ENCODE measurements at places on chromosomes 11 and 22. TPM values are rescaled to one million over a fixed set of nuclear protein-coding genes. Genes with fewer than 3 reads are reported as not detected.
A peak's percentile ranks its signal among the peaks of the same experiment; 100 is the strongest.

Gene CNGA4
- 0.22 TPM for total RNA-seq

DNA sequence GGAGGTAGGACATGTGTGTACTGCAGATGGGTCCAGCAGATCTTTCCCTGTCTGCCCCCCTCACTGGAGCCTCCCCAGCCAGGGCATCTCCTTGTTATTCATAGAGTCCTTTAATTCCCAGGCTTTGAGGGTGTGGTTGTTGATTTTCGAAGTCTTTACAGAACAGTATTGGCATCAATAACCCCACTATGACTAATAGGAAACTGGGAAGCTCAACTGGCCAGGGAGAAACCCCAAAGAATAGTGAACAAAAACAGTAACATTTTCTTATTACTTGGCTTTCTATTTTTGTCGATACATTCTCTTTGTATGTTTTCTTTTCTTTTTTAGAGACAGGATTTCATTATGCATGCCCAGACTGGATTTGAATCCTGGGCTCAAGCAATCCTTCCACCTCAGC, 57.9 kb downstream of the NF2 start:
- no peak overlapping the region for H3K27ac ChIP-seq
- H3K4me3 ChIP-seq: no peak overlapping the region
- H3K36me3 ChIP-seq: peaks cover 5% of the 10 kb centered on the region
- no peaks in the 10 kb centered on the region for H3K4me1 ChIP-seq

DNA sequence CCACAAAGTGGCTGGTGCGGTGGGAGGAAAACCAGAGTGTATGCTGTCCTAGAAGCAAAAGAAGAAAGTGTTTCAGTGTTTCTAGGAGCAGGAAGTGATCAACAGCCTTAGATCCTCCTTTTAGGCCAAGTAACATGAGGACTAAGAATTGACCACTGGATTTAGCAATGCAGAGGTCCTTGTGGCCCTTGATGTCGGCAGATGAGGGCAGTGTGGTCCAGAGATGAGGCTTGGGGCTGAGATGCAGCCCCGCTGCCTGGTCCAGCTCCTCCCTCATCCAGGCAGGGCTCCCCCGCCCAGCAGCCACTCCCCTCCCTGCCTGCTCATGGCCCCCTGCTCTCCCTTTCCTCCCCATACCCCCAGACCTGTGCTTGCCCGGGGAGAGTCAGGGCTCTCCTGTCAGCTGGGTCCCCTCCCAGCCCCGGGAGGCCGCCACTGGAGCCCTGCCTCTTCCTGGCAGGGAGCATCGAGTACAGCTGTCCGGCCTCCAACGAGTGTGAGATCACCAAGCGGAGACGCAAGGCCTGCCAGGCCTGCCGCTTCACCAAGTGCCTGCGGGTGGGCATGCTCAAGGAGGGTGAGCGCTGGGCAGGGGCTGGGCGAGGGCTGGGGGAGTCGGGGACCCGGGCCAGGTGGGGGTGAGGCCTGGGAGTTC, 3.7 kb downstream of the TRMT112 start:
- no peak overlapping the region for H3K27ac ChIP-seq
- peaks cover 5% of the 10 kb centered on the region for H3K4me1 ChIP-seq
- no peak for DNase-seq

- no peaks in the 10 kb centered on the region for H3K36me3 ChIP-seq
- no peak overlapping the region for H3K4me3 ChIP-seq
- no peaks in the 10 kb centered on the region for H3K4me1 ChIP-seq
- no peaks in the 10 kb centered on the region for H3K27me3 ChIP-seq
- no peak overlapping the region for H3K27ac ChIP-seq
Measured at GRCh38 chr11:19696073-19696472, 16.6 kb upstream of the NAV2 start.

GRCh38 chr11:120929090-120929489, 94.8 kb upstream of the TBCEL start:
- H3K27me3 ChIP-seq: no peaks in the 10 kb centered on the region
- no peaks in the 10 kb centered on the region for H3K36me3 ChIP-seq

Gene KCNC1
- total RNA-seq: 0.03 TPM

Gene CRYAB
- total RNA-seq: 1,312 TPM

Gene SHISAL1
- total RNA-seq: 1.1 TPM

Gene PRR5L
- total RNA-seq: 17.5 TPM

Gene UBTFL1
- not detected for total RNA-seq

DNA sequence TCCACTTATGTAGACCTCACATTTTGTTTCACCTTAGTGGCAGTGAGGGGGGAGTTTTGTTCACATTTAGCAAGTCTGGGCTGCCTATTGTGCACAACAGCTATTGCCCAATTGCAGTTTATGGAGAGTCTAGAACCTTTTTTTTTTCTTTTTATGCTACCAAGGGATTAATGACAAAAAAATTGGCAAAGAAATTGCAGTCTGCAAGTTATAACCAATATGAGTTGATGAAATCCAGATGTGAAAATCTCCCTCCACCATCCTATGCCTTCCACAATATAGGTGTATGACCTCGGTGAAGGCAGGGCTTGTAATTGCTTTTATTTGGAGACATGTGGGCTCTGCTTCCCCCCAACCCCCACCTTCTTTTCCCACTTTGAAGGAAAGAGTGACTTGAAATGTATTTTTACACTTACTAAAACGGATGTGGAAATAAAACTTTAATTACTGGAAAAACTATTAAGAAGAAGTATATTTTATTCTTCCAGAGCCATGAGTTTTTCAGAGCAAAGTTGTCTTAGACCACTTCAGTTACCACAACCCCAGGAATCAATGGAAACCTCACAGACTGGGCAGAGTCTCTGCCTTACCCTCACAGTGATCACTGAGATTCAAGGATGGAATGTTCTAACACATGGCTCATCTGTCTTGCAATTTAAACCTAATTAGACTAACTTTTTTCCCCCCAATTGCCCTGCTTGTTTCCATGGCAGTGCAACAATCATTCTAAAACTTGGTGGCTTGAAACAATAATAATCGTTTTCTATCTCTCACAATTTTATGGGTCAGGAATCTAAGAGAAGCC, 120.8 kb upstream of the SLC5A12 start:
- no peak overlapping the region for H3K27ac ChIP-seq
- peaks cover 3% of the 10 kb centered on the region for H3K4me1 ChIP-seq
- H3K4me3 ChIP-seq: no peak overlapping the region
- no peak for DNase-seq
- no peaks in the 10 kb centered on the region for H3K36me3 ChIP-seq

- peaks cover 4% of the 10 kb centered on the region for H3K36me3 ChIP-seq
- DNase-seq: no peak
- no peaks in the 10 kb centered on the region for H3K4me1 ChIP-seq
- H3K4me3 ChIP-seq: no peak overlapping the region
- no peaks in the 10 kb centered on the region for H3K27me3 ChIP-seq
Measured at GRCh38 chr11:110230377-110230776, 66.0 kb downstream of the RDX start.

GRCh38 chr22:20205464-20205963, 54.7 kb upstream of the CCDC188 start:
- no peaks in the 10 kb centered on the region for H3K36me3 ChIP-seq
- no peak for DNase-seq
- H3K27ac ChIP-seq: peak overlapping the region; percentile 65
- no peak overlapping the region for H3K4me3 ChIP-seq
- peaks cover 16% of the 10 kb centered on the region for H3K4me1 ChIP-seq
- H3K27me3 ChIP-seq: no peaks in the 10 kb centered on the region

- H3K36me3 ChIP-seq: no peaks in the 10 kb centered on the region
- H3K27me3 ChIP-seq: no peaks in the 10 kb centered on the region
- DNase-seq: no peak
Measured at GRCh38 chr11:65047581-65048422, 6.8 kb downstream of the SAC3D1 start.

DNA sequence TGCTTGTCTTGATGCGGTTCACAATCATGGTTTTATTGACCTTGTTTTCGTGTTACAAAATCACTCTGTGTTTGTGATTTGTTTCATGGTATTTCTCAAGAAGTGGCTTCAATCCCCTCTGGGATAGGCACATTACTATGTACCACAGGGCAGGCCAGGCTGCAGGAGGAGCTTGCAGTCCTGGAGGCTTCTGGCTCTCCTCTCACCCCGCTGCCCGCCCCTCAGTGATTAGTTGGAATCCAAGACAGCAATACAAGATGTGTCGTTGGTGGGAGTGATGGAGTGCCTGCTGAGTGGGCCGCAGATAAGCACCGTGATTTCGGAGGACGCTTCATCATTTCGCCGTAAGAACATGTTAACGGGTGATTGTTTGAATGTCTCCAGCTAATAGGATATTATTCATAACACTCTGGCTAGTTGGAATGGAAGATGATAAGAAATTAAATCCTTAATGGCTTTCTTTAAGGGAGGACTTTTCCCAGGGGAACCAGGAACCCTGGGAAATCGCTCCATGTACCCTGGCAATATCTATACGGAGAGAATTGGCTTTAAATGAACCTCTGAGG, 384.4 kb downstream of the MIAT start:
- DNase-seq: no peak
- no peak overlapping the region for H3K4me3 ChIP-seq
- no peaks in the 10 kb centered on the region for H3K27me3 ChIP-seq
- no peaks in the 10 kb centered on the region for H3K4me1 ChIP-seq
- no peak overlapping the region for H3K27ac ChIP-seq

GRCh38 chr11:83019888-83020579, 51.7 kb downstream of the RAB30 start:
- no peak overlapping the region for H3K27ac ChIP-seq
- DNase-seq: no peak
- H3K4me1 ChIP-seq: no peaks in the 10 kb centered on the region
- H3K27me3 ChIP-seq: no peaks in the 10 kb centered on the region
- H3K36me3 ChIP-seq: no peaks in the 10 kb centered on the region
- no peak overlapping the region for H3K4me3 ChIP-seq

DNA sequence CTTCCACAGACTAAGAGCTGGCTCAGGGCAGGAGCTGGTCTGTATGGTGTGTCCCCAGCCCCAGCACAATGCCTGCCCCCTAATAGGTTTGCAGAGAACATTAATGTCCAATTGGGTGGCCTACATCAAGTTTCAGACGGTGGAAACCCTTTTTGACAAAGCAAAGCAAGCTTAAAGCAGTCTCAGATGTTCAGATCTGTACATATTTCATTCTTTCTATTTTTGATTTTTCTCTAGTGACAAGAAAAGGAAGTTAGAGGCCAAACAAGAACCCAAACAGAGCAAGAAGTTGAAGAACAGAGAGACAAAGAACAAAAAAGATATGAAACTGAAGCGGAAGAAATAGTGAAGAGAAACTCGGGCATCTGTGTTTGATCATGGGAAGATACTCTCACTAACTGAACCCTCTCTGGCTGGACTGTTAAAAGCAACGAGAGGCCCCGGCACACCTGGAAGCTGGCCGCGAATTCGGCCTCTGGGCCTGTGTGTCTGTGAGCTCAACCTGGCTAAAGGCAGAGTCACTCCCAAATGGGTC, 40.5 kb downstream of the NAT10 start:
- H3K27ac ChIP-seq: no peak overlapping the region
- peaks cover 40% of the 10 kb centered on the region for H3K36me3 ChIP-seq
- H3K4me3 ChIP-seq: no peak overlapping the region
- H3K4me1 ChIP-seq: no peaks in the 10 kb centered on the region
- no peak for DNase-seq

- no peaks in the 10 kb centered on the region for H3K4me1 ChIP-seq
- no peak overlapping the region for H3K27ac ChIP-seq
- H3K4me3 ChIP-seq: no peak overlapping the region
- DNase-seq: no peak
Measured at GRCh38 chr11:47478651-47479329, 29.9 kb upstream of the RAPSN start.

GRCh38 chr11:5625281-5625680, 480 bp downstream of the TRIM34 start:
- no peaks in the 10 kb centered on the region for H3K36me3 ChIP-seq
- no peak for DNase-seq
- H3K27me3 ChIP-seq: no peaks in the 10 kb centered on the region
- no peaks in the 10 kb centered on the region for H3K4me1 ChIP-seq

DNA sequence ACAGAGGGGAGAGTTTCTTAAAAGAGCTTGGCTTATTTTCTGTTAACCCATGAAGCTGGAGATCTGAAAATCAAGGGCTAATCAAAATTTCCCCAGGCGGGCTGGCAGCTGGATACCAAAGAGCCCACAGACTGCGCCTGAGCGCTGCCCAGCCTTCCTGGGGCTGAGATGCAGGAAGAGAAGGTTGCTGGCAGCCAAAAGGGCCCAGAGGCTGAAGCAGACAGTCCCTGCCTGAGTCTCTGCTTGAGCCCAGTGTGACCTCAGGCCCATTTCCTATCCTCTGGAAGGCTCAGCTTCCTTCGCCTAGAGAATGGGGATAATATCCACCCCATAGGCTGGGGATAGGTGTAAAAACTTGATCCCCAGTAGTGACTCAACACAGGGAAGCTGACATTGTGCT, 49.1 kb downstream of the ARRB1 start:
- no peak overlapping the region for H3K27ac ChIP-seq
- no peak for DNase-seq
- no peaks in the 10 kb centered on the region for H3K36me3 ChIP-seq
- no peaks in the 10 kb centered on the region for H3K27me3 ChIP-seq

- H3K4me1 ChIP-seq: peaks cover 35% of the 10 kb centered on the region
- no peaks in the 10 kb centered on the region for H3K36me3 ChIP-seq
- no peak overlapping the region for H3K4me3 ChIP-seq
- no peak for DNase-seq
- no peaks in the 10 kb centered on the region for H3K27me3 ChIP-seq
- no peak overlapping the region for H3K27ac ChIP-seq
Measured at GRCh38 chr11:3162410-3163240, 2.5 kb downstream of the OSBPL5 start.

DNA sequence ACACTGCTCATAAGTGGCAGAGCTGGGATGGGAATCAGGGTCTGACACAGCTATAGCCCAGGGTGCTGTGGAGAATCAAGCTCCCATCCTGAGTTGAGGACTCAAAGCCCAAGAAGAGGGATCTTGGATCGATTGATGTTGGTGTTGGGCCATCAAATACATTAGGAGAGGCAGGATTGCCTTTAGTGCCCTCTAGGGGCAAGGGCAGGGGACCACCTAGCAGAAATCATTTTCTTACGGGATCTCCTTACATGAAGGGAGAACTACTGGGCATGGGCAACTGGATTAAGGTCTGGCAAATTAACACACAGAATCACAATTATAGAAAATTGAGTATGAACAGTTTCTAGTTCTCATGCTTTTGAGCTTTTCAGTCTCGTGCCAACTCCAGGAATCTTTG, 24.9 kb upstream of the EMSY start:
- H3K27me3 ChIP-seq: no peaks in the 10 kb centered on the region
- no peak for DNase-seq
- H3K27ac ChIP-seq: no peak overlapping the region
- H3K4me1 ChIP-seq: no peaks in the 10 kb centered on the region
